ENCODE measurements at places on chromosomes 12 and 14. TPM values are rescaled to one million over a fixed set of nuclear protein-coding genes. Genes with fewer than 3 reads are reported as not detected.

BIN2 gene
- total RNA-seq, result not detected

DHRS7 gene
- 62.5 TPM for total RNA-seq

DNA sequence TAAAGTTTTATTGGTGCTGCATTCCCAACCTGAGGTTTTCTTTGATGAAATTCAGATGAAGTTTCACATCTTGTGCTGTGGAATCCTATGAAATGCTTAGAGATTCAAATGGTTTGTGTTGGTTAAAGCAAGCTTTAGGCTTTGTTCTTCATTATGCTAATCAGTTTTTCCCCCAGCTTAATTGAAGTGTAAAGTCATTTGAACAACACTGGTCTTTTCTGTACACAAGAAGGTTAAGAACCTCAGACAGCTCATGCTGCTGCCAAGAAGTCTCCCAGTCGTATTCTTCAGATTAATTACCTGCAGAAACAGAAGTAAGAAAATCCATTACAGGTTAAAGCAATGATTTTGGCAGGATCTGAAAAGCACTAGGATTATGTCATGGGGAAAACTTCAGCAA is 48.9 kb downstream of the EML1 start:
- no peak for DNase-seq

GRCh38 chr12:52796839-52797528 is 1.1 kb upstream of the KRT3 start:
- DNase-seq, result no peak

GDF3 gene
- total RNA-seq, result not detected

- no peak for DNase-seq
These were observed 398.3 kb downstream of the RAD51B start for GRCh38 chr14:68217791-68218340.

- no peak for DNase-seq
These were observed 17.6 kb upstream of the RASSF8 start for GRCh38 chr12:25940886-25941285.

DNA sequence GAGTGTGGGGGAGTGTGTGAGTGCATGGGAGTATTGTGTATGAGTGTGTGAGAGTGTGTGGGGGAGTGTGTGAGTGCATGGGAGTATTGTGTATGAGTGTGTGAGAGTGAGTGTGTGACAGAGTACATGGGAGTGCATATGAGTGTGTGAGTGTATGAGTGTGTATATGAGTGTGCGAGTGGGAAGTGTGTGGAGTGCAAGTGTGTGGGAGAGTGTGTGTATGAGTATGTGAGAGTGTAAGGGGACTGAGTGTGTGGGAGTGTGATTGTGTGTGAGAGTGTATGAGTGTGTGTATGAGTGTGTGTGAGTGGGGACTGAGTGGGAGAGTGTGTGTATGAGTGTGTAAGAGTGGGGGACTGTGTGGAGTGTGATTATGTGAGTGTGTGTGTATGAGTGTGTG is 40.7 kb downstream of the PRIMA1 start:
- no peak for DNase-seq

GRCh38 chr14:53792909-53793308 is 163.7 kb downstream of the BMP4 start:
- no peak for DNase-seq

CDKN1B gene
- 13.4 TPM for total RNA-seq
